Activated CD4-positive, alpha-beta T cell treated with anti-CD3 and anti-CD28 coated beads, Interleukin-2, amount 50 U/mL, for 16 hours (primary cell): ENCODE measurements at places on chromosomes 2 and 18.

DNA sequence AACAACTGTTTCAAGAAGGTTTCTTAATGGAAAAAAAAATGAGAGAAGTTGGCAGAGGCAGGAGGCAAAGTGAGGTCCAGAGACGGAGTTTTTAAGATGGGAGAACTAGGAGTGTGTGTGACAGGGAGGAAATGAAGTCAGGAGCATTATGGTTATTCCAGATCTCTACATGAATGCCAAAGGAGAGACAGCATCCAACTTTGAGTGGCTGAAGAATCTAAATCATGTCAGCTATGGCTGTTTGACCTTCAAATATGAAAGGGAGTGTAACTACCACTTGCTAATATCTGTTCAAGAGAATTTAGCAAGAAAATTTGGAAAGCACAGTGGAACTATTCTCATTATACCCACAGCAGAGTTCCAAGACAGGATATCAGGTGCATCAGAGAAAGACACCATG, 81.2 kb upstream of the CCBE1 start:
- DNase-seq = no peak

DNA sequence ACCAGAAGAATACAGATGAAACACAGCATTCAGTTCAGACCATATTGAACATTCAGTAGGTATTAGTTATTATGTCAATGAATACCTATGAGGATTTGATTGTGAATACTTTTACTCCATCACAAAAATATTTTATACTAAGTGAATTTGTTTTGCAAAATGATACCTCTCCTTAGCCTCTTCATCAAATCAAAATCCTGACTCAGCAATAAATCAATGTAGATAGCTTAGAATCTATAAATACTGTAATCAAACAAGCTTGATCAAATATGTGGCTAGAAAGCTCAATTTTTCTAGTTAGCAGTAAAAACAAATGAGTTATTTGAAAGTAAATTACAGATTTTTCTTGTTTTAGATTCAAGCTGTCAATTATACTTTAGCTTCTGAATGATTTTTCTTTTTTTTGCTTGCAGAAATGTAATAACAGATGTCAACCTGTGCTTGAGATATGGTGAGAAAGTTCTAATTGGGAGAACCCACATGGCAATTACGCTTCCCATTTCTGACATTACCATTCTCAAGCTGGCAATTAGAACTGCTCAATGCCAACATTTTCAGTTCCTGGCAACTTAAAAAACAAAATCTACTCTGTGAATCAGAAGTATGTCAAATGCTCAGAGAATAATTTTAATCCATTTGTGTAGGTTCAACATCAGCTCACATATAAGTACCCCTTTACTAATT, 109.6 kb downstream of the PRELID3A start:
- no peak for DNase-seq

GRCh38 chr2:205757271-205757670, 75.0 kb downstream of the NRP2 start:
- DNase-seq = no peak

- DNase-seq = no peak
Observed at GRCh38 chr2:78779761-78780160, 245.7 kb upstream of the REG3G start.

DNA sequence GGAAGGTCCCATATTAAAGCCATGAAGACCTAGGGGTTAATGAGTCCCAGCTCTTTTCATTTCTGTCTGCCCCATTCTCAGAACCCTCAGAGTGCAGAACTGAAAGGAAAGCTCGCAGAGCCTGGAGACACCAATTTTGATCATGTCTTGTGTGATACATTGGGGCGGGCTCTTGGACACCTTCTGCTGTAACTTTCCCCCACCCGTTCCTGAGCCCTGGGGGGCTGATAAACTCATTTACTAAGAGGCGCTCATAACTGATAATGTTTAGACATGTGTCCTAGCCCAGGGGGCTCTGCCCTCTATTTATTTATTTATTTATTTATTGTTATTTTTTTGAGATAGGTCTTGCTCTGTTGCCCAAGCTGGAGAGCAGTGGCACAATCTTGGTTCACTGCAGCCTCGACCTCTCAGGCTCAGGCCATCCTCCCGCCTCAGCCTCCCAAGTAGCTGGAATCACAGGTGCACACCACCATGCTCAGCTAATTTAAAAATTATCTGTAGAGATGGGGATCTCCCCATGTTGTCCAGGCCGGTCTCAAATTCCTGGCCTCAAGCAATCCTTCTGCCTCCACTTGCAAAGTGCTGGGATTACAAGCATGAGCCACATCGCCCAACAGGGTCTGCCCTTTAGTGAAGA, 72.4 kb upstream of the HAAO start:
- no peak for DNase-seq

- DNase-seq = no peak
Observed at GRCh38 chr2:47083886-47084687, 71.0 kb downstream of the STPG4 start.

DNA sequence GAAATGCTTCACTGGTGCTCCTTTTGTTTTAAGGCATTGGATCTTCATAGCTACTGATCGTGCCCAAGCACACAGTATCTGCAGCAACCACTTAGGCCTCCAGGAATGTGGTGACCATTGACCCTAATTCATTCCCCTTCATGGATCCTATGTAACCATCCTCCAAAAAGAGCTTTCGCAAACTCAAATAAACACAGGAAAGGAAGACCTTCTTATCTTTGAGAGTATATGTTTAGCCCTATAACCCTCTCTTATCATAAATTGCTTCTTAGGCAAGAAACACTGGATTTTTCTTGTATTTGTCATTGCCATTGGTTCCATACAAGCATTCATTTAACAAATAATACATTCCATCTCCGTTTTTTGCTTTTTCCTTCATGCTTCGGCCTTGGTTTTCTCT, 4.1 kb upstream of the TTR start:
- DNase-seq = no peak

GRCh38 chr18:39599251-39599650, 2033.7 kb upstream of the CELF4 start:
- no peak for DNase-seq

GRCh38 chr2:174780191-174780840, 16.0 kb upstream of the CHRNA1 start:
- no peak for DNase-seq

DNA sequence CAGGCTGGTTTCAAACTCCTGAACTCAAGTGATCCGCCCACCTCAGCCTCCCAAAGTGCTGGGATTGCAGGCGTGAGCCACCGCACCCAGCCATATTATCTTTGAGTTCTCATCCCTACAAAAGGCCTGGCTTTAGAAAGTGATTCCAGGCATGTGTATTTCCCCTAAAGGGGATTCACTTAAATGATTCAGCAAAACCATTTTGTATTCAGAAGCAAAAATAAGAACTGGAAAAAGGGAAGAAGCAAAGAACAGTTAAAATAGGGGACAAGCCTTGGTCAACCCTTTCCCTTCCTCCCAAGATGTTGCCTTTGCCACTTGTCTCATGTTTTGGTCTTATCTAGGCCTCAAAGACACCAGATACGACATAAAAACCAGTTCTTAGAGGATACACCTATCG, 10.5 kb downstream of the TM4SF20 start:
- DNase-seq = no peak

GRCh38 chr2:144922519-144922918, 402.6 kb upstream of the ZEB2 start:
- DNase-seq = peak; percentile 68

GRCh38 chr18:62436636-62437234, 86.1 kb upstream of the ZCCHC2 start:
- no peak for DNase-seq

GRCh38 chr18:5930789-5931188, 35.5 kb upstream of the TMEM200C start:
- DNase-seq = no peak

GRCh38 chr18:63523660-63524059, 18.5 kb upstream of the SERPINB12 start:
- no peak for DNase-seq

DNA sequence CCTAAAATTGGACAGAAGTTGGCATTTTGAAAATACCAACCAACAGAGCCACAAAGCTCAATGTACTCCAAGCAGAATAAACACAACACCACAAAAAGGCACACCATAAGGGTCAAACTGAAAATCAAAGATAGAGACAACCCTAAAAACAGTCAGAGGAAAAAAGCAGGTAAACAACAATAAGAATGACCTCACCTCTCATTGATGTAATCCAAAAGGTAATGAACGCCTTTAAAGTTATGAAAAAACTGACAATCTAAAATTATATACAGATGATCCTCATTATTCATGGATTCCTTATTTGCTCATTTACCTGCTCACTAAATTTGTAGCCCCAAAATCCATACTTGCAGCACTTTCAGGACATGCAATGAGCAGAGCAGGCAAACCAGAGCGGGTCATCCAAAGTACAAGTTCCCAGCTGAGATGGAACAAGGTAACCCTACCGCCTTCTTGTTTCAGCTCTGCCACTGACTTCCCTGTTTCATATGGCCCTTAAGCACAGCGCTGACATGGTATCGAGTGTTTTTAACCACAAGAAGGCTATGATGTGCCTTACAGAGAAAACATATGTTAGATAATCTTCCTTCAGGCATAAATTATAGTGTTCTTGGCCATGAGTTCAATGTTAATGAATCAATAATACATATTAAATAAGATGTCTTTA, 17.0 kb downstream of the RTN4 start:
- DNase-seq = no peak

GRCh38 chr2:51013933-51014526, 17.9 kb downstream of the NRXN1 start:
- DNase-seq = no peak
